NCI-H1694 treated with DMSO at 0.1 percent for 48 hours (cell line): ENCODE measurements at places on chromosomes 1 and 21.

DNA sequence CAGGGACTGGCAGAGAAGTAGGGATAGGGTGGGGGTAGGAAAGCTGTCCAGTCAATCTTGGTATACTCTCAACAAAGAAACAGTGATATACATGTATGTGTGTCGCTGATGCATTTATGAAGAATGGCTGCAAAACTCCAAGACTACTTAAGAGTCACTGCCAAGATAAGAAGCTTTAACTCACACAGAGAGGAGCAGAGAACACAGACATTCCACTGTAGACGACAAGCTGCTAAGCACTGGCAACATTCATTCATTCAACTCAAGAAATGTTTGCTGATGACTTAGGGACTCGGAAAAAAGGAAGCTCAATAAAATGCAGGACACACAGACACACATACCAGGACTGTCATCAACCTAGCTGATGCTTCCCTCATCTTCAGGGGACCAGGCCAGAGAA is 5.5 kb downstream of the CTNNBIP1 start:
- no peak for DNase-seq

DNA sequence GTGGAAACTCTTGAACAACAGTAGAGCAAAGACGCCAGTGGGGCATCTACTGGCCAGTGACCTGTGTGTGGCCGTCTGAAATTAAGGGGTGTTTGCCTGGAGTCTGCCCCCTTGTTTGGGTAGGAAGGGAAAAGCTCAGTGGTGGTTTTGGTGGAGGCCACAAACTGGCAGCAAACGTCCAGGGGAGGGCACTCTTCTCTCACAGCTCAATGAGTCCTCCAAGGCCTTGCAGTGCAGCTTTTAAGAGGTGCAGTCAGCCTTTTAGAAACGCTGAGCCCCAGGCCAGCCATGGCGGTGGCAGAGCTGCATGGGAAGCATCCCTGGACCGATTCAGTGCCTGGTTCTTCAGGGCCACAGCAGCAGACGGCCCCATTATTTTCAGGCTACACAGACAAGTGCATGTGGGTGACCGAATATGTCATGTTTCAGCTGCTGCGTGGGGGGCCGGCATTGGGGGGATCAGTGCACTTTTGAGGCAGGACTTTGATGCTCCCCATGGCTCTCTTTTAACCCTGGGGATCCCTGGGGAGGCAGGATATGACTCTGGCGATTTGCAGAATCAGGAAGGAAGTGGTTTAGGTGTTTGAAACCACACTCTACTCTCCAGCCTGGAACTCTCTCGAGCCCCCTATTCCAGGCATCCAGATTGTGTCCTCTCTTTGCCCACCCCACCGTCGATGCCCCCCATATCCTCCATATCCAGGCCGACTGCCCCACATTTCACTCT is 414.0 kb downstream of the PRDM2 start:
- DNase-seq, result peak; percentile 50

DNA sequence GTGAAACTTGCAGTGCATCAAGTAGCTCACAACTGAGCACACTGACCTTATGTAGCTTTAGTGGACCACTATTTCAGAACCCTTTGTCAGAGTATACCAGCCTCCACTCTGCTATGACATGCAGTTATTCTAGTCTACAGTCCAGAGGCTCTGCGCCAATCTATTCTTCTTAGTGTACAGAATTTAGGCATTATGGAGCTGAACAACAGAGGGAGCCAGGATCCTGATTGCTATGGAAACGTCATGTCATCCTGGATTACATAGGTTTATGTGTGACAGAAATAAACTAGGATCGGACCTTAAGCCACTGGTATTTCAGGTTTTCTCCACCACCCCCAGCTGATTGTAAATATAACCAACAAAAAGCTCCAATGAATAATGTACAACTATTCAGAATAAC is 48.1 kb upstream of the EEIG2 start:
- no peak for DNase-seq

- DNase-seq, result no peak
These were observed 437.1 kb downstream of the PTBP2 start for GRCh38 chr1:97158691-97159096.

GRCh38 chr1:39539252-39539790 is 37.3 kb downstream of the PABPC4 start:
- DNase-seq, result peak; percentile 100

DNA sequence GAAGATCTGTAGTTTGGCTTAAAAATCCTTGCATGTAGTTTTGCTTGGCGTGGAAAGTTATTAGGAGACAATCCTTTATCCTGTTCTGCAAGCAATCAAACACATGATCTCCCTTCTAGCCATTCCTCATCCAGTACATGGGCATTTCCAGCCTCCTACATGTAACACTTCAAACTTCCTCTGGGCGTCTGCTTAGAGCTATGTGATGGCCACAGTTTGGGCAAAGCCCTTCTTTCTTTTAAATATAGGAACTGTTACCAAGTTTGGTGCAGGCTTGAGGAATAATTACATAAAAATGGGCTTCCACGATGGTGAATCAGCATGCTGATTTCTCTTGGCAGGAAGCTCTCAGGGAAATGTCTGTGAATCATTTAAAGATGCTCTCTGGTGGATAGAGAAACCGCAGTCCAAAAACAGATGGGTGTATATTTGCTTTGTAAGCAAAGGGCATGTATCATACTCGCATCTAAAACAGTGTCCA is 176.9 kb upstream of the FMN2 start:
- no peak for DNase-seq

GRCh38 chr21:35606146-35606545 is 454.2 kb downstream of the SETD4 start:
- no peak for DNase-seq

DNA sequence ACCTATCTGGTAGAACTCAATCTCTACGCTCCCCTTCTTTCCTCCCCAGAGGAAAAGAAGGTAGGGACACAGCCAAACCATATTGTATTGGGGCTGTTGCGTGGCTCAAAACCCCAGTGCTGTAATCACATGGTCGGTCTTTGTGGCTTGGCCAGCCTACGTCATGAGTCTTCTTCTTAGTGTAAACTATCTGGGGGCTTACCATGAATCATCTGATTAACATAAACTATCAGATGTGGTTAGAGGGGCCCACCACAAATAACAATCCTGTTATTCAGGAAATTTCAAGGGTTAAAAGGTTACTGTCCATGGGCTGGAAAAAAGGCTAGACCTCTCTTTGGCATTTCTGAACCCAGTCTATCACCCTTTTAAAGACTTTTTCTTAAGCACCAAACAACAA is 49.5 kb upstream of the GPR52 start:
- DNase-seq, result no peak

DNA sequence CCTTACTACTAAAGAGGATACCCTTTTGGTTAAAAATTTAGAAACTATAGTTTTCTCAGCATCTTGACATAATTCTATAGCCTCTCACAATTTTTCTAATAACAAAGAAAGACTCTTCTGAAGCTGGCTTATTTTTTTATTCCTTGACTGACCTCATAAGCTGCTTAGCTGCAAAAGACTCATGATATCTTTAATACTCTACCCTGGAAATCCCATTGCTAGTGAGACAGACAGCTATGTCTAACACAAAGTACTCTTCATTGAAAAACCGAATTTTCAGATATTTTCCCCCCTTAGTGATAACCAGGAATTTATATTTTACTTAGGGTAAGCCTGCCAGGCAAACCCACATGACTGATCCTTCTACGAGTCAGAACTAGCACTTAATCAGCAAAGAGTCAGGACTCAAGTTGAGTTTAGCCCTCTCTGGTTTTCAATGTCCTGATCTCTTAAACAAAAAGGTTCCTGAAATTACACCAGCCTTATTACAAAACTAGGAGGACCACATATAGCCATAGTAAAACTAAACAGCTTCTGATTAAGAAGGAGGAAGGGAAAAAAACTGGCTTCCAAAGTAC is 56.9 kb downstream of the ENAH start:
- DNase-seq, result no peak

GRCh38 chr1:223794136-223794880 is 51.4 kb downstream of the TP53BP2 start:
- no peak for DNase-seq

GRCh38 chr1:105874621-105875020 is 1181.9 kb upstream of the PRMT6 start:
- no peak for DNase-seq

GRCh38 chr1:83593073-83593472 is 405.9 kb downstream of the TTLL7 start:
- DNase-seq, result no peak

DNA sequence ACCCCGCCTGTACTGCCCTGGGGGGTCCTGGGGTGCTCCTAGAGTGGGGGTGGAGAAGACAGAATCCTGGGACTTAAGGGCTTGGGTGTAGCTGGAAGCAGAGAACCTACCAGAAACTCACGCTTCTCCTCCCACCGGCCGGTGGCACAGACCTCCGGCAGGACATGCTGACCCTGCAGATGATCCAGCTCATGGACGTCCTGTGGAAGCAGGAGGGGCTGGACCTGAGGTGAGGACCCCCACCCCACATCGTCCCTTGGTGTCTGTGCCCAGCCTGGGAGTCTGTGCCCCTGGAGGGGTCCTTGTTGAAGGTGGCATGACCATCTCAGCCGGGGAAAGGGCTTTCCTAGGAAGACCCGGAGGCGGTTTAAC is 70.8 kb downstream of the PIK3CD start:
- DNase-seq, result no peak

GRCh38 chr21:37987668-37988067 is 71.4 kb upstream of the KCNJ6 start:
- no peak for DNase-seq

DNA sequence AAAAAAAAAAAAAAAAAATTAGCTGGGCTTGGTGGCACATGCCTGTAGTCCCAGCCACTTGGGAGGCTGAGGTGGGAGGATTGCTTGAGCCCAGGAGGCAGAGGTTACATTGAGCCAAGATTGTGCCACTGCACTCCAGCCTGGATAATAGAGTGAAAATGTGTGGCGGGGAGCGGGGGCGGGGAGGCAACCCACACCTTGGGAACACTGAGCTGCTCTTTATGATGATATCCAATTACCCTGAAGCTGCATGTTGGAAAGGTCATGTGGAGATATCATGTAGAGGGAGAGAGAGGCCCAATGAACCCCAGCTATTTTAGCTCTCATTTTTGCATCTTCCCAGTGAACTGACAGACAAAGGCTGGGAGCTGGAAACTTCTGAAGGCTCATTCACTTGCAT is 48.3 kb upstream of the ZNF648 start:
- no peak for DNase-seq

DNA sequence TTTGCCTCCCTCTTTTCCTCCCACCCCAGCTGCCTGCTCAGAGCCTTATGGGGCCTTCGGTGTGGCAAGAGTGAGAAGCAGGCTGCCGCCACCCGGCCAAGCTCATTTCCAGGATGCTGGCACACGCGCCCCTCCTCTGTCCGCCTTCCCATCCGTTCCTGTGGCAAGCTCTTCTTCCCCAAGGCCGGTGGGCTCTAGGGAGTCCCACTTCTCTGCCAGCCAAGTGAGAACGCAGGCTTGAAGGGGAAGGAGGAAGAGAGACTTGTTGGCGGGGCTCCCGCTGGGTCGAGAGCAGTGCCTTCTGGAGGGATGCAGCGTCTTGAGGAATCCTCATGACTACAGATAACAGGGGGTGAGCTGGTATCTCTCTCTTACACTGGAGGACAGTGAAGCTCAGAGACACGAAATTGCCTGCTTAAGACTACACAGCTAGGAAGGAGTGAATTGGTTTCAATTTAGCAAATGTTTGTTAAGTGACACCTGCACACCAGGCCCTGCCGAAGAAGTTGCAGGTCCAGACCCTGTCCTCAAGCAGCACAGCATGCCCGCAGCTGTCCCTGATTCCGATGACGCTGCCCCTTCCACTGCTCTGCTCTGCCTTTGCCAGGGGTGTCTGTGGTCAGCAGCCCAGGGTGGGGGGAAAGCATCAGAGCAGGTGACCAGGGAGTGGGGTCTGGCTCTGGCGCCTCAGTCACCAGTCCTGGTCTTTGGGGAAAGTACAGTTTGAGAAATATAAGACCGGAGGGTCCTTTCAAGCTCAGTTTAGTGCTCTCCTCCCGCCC is 40.1 kb upstream of the FOXO6 start:
- DNase-seq, result no peak

DNA sequence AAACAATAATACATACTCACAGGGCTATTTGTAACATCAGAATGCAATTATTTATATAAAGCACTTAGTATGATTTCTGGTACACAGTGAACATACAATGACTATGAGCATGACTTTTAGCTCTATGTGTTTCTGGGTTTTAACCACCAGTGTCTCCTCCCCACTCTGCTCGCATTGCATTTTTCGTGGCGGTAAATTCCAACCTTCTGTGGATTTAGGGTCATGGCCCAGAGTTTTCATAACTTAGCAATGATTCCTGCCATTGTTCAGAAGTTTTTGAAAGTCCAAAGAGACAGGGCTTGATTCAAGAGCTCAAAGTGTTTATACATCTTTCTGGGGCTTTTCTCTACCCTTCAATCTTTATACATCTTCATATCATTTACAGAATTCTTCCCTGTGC is 191.3 kb downstream of the BACH1 start:
- no peak for DNase-seq

DNA sequence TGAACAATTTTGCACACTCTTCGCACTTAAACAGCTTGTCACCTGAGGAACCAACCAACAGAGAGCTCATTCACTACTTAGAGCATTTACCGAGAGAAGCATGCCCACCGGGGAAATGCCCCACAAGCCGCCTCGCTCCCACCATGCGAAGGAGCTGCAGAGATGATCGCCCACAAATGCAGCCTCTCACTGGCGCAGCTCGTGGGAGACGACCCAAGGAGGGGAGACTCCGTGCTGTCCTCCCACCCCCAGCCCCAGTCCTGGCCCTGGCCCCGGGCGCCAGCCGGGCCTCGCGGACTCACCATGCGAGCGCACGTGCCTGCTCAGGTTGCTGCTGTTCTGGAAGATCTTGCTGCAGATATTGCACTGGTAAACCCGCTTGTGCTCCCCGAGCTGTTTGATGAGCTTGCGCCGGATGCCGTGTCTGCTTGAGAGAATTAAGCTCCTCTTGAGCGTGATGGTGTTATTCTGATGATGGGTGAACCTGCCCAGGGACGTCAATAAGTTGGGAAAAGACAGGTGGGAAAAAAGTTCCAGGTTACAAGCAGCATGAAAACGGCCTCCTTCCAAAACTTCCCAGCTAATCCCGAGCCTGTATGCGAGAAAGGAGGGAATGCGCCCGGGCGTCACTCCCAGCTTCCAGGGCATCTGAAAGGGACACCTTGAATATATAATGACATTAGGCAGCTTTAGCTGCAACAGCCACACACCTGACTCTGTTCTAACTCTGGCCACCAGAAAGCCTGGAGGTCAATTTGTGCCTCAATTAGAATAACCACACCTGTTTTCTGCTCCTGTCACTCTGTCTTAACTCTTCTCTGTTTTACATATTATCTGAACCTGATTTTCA is 42.8 kb downstream of the PRDM15 start:
- no peak for DNase-seq

DNA sequence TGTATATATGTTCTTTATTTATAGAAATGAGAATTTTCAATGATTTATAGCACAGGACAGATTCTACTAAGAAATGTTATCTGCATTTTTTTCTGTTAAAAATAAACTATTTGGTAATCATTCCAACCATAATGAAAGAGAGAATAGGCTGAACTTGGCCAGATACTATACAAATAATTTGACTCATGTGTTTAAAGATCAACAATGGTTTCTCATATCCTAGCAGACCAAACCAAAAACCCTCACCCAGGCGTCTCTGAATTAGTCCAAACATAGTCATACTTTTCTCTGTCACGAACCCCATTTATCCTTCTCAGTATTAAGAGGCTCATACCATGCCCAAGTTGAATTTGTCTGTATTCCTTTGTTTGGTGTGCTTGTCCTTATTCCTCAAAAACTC is 40.3 kb downstream of the RPE65 start:
- no peak for DNase-seq

- DNase-seq, result no peak
These were observed 75.1 kb downstream of the DHRS3 start for GRCh38 chr1:12542616-12543592.

- no peak for DNase-seq
These were observed 1.2 kb upstream of the CGN start for GRCh38 chr1:151510020-151510405.

- no peak for DNase-seq
These were observed 25.9 kb downstream of the KCNA2 start for GRCh38 chr1:110580244-110580643.
